ENCODE measurements at places on chromosomes 3 and 15.

- no peak for DNase-seq
Measured at GRCh38 chr3:4719046-4719501, 225.9 kb downstream of the ITPR1 start.

GRCh38 chr15:88391006-88391405, 76.2 kb downstream of the MRPL46 start:
- DNase-seq, result no peak

DNA sequence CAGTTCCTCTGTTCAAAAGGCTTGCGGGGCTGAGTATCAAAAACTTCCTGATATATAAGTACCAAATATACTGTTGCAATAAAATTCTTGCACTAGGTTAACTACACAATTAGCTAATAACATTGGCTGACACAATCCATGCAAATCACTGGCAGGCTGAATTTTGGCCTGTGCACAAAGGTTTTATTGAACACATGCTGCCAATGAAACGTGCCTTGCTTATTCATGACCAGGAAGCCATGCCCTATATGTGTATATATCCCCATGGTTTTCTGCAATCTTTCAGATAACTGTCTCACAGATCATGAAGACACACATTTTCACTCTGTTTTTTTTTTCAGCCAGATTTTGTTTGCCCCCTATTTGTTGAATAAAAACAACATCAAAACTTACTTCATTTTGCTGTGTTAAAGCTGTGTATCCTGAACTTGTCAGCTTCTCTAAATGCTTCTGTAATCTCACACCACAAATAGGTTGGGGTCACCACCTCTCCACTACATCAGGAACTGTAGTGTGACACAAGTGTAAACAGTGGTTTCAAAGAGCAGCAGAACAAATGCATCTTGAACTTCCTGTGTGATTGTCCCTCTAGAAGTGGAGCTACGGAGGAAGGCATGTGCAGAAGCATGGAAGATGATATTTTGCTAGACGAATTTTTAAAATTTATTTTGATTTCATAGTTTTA, 920.7 kb upstream of the NR2F2 start:
- DNase-seq, result no peak

- DNase-seq, result no peak
Measured at GRCh38 chr3:14248477-14248848, 69.8 kb downstream of the LSM3 start.

DNA sequence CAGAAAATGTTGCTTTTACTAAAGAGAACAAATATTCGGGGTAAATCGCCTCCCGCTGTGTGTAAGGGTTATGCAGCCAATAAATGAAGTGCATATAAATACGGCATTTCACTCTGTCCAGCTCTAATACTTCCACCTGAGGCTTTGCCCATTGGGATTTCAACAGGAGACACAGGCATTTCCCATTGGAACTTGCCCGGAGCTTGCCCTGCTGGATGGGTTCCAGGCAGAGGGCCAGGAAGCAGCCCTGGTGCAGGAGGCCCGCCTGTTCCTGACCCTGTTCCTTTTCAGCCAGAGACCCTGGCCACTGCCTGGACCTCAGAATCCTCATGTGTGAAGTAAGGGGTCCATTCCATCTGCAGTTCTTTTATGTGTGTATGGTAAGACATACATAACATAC, 17.4 kb upstream of the CEMIP start:
- no peak for DNase-seq

- no peak for DNase-seq
Measured at GRCh38 chr15:72313881-72314280, 6.1 kb downstream of the CELF6 start.

DNA sequence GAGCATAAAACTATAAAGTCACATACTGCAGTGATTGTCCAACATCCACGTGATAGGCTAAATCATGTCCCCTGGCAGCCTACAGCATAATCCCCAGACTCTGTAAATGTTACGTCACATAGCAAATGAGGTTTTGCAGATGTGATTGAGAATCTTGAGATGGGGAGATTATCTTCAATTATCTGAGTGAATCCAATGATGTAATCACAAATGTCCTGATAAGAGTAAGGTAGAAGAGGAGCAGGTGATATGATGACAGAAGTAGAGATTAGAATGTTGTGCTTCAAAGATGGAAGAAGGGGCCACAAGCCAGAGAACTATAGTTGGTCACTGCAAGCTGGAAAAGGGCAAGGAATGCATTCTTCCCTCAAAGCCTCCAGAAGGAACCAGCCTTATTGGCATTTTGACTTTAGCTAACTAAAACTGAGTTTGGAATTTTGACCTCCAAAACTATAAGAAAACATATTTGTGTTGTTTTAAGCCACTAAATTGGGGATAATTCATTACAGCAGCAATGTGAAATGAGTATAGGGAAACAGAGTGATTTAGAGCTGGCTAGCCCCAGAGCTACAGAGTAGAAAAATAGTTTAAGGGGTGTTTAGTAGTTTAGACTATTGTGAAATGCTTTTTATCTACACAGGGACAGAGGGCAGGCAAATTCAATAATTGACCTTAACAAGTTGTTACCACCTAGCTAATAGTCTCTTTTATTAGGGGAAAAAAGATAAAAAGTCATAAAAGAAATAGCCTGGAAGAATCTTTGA, 15.2 kb downstream of the SLC2A2 start:
- no peak for DNase-seq

Measured in coronary artery (tissue), 2 donors.